EH (cell line): ENCODE measurements at places on chromosomes 7 and 10.

DNA sequence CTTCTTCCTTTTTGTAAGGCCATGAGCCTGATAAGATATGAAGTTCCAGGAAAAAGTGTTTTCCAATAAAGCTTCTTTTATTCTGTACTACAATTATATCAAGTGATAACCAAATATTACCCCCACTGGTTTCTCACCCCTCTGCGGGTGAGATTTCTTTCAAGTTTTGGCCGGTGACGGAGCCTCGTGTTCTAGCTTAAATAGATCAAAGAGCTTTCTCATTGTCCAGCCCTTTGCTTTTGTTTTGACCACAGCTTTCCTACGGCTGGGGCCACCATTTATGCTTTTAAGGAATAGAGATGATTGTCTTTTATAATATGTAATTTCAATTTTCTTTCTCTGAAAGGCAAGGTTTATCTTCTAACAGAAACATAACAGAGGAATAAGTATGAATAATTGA, 196.7 kb upstream of the MTPN start:
- DNase-seq: no peak

GRCh38 chr7:29418651-29419050, 145.0 kb upstream of the PRR15 start:
- DNase-seq: no peak

GRCh38 chr7:154729056-154729455, 273.9 kb downstream of the PAXIP1 start:
- no peak for DNase-seq

- peak; percentile 83 for DNase-seq
These were observed at the start of gene NDUFB8 for GRCh38 chr10:100529475-100530298. NDUFB8 (minus strand) TSS chr10:100529871; CDS start chr10:100529851, 20 bp downstream.

- DNase-seq: no peak
These were observed 359.2 kb downstream of the PHF14 start for GRCh38 chr7:11332865-11333228.

- peak; percentile 65 for DNase-seq
These were observed 122.9 kb upstream of the BET1 start for GRCh38 chr7:94127026-94127425.

DNA sequence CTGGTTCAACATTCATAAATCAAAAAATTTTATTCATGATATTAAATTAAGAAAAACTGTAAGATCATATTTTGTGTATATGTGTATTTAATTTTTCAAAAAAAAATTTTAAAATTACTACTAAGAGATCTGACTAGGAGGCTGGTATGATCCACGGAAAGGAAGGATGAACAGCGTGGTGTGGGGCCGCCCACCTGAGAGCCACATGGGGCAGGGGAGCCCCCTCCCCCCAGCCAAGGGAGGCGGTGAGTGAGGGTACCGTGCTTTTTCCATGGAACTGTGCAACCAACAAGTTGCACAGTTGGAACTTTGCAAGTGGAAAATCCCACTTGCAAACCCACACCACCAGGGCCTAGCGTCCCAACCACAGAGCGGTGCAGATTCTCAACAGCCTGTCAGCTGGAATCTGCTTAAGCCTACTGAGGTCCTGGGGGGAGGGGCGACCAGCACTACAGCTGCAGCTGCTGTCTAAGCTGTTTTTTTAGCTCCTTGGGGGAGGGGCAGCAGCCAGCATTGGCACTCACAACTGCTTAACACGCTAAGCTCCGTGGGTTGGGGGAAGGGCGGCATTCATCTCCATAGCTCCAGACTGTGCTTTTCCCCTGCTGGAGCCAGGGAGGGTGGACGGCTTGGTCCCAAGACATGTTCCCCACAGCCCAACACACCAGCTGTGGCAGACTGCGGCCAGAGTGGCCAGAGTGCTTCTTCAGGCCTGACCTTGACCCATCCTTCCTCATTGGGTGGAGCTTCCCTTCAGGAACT, 94.2 kb upstream of the IGFBP3 start:
- peak; percentile 7 for DNase-seq

DNA sequence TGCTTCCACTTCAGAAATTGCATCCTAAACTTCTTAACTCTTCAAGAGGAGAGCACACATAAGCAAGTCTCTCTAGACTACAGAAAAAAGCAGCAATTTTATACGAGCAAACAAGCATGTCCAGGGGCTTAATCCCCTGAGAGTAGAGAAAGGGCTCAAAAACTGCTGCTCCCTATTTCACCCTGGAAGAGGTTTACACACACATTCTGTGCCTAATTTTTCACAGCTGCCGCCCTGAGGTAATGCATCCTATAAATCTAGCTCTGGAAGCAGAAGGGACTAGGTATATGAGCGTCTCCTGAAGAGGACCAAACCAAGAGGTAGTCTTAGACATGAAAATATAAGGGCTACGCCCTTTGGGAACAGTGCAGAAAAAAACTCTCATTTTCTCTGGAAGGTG, 73.1 kb downstream of the CRPPA start:
- no peak for DNase-seq

DNA sequence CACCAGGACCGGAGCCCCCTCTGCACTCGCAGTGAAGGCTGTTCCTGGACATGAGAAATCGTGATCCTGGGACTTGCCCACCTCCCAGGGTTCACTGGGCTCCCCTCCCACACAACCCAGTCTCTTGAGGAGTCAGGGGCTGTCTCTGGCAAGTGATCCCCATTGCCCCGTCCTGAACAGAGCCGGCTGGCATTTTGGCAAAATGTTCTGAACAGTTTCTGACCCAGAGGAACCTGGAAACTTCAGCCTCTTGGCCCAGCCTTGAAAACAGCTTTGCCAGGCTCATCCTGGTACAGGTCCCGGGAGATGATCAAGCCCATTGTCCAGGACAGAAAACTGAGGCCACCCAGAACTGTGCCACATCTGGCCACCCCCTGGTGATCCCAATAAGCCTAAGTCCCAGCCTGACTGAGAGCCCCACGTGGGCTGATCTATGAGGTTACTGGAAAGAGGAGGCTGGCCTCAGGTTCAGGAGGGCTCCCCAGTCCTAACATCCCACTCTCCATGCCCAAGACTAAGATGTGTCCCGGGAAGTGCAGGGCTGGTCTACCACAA, 115.7 kb downstream of the OAT start:
- DNase-seq: no peak

DNA sequence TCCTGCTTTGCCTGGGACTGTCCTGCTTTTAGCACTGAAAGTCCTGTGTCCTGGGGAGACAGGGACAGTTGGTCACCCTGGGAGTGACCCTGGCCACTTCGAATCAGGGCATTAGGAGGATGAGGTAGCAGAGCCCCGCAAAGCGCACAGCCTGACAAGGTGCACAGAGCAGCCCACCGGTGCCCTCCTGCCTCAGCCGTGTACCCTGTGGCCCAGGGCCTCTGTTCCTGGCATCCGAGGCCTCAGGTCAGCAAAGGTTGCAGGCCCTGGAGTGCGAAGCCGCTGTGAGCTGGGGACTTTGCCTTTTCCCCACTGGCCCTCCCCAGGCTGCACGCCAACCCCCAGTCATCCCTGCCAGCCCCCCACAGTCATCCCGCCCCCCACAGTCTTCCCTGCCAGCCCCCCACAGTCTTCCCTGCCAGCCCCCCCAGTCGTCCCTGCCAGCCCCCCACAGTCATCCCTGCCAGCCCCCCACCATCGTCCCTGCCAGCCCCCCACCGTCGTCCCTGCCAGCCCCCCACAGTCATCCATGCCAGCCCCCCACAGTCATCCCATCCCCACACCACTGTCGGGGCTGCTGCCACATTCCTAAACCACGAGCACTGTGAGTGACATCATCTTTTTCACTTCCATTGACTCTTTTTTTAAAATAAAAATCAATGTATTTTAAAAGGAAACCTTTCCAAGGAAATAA, 91.8 kb downstream of the RGS10 start:
- peak; percentile 40 for DNase-seq

DNA sequence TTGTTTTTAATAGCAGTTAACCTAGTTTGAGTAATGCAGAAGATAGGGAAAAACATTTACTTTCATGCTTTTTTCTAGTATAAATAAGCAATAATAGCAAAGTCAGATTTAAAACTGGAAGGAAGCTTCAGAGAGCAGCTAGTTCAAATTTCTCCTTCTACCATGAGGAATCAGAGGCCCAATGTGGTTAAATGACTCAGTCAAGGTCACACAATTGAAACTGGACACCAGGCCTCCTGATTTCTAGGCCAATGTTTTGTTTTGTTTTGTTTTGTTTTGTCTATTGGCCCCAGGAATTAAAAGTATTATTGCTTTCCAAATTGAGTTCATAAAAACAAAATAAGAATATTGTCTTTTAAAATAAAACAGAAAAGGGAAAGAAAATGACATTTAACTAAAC, 122.3 kb downstream of the TRIL start:
- peak; percentile 11 for DNase-seq

DNA sequence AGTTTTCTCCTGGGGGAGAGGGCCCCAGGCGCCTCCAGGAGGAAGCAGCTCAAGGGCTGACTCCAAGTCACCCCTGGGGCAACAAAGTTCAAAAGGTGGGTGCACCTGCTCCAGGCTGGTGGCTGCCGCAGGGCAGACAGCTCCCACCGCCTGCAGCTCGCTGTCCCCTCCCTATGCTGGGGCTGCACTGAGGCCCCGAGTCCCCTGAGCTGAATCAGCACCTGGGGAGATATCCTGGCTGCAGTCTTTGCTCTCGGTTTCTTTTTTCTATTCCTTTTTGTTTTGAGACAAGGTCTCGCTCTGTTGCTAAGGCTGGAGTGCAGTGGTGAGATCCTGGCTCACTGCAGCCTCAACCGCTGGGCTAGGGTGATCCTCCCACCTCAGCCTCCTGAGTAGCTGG, 183.4 kb downstream of the DNAJB6 start:
- DNase-seq: no peak

DNA sequence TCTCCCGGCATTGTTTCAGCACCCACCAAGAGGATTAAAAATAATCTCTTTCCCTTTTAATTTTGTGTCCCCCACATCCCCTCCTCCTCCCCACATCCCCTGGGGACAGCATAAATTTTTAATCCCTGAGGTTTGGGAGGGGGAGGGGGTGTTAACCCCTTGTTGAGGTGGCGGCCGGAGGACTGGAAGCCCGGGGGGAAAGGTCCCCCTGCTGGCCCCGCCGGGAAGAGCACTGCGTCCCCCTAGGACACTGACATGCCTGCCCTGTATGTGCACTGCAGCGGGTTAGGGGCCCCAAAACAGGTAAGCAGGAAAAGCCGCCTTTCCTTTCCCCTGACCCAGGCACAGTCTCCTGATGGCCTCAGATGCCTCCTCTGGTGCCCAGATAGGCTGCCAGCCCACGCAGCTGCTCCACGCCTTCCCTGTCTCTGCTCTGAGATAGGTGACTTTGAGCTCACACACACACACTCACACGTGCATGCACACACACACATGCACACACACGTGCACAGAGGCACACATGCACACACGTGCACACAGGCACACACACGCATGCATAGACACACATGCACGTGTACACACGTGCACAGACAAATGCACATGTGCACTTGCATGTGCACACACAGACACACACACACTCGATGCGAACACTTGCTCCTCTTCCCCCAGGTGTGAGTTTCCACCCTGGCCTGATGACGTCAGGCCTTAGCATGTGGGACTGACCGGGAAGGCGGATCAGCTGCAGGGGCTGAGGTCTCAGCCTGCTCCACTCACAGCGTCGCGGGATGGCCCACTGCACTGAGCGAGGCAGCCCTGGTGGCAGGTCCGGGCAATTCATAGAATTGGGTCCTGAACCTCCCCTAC, 12.3 kb downstream of the CNPY1 start:
- peak; percentile 13 for DNase-seq

DNA sequence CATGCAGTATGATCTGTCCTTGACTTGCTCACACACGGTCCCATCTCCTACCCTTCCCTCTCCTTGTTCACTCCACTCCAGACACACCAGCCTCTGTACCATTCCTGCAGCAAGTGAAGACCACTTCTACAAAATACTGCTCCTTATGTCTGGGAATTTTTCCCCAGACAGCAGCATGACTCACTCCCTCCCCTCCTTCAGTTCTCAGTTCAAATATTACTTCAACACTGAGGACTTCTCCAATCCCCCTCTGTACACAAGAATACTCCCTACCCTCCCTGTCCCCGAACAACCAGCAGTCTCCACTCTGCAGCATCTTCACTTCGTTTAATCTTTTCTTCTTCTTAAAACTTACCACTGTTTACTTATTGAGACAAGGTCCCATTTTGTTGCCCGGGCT, 474.0 kb downstream of the GPAM start:
- DNase-seq: no peak

DNA sequence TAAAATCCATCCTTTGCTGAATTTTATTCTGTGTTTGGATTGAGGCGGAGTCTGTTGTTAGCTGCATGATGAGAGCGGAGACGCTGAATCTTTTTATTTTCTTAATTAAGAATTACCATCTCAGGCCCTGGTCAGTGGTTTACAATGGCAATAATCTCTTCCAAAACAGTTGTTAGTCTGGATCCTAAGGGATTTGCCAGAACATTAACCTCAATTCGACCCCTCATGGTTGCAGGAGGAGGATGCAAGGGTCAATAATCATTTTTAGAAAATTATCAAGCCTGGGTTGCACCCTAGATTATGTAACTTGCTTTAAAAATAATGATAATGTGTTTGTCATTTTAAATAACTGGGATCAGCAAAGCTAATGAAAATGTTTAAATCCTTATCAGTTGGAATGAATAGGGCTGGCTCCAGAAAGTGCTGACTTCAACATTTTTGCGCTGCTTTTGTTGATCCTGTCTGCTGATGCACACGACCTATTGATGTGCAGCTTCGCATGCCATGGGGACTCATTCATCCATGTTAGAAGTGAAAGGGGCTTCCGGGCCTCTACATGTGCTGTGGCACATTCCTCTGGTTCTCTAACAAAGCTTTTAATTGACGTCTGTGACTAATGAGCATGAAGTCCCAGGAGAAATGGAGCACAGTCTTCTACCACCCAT, 80.7 kb upstream of the KIAA1217 start:
- DNase-seq: no peak

- DNase-seq: no peak
These were observed 118.9 kb downstream of the GATA3 start for GRCh38 chr10:8173243-8173865.
